ENCODE measurements at places on chromosomes 4 and X.

DNA sequence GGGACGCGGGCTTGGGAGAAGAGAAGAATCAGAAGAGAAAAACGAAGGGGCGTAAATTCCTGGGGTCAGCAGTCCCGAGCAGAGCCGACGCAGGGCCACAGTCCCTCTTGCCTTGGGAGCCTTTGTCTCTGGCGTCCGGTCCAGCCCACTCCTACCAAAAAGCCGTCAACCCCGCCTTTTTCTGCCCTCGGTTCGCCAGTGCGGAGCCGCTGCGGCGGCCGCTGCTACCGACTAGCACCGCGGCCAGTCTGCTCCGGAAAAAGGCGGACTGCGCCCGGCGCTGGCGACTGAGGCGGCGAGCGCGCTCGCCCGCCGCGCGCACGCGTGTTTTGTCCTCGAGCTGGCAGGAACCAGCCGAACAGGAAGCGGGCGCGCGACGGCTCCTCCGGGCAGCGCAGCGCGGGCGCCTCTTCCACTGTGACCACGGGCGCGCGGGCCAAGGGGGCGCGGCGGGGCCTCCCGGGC, 502 bp downstream of the HNRNPDL start:
- no peak for DNase-seq

- DNase-seq, result no peak
Observed at GRCh38 chrX:153863251-153863991, 22.6 kb downstream of the L1CAM start.

GRCh38 chrX:97060020-97060419, 176.3 kb downstream of the RPA4 start:
- DNase-seq, result no peak

DNA sequence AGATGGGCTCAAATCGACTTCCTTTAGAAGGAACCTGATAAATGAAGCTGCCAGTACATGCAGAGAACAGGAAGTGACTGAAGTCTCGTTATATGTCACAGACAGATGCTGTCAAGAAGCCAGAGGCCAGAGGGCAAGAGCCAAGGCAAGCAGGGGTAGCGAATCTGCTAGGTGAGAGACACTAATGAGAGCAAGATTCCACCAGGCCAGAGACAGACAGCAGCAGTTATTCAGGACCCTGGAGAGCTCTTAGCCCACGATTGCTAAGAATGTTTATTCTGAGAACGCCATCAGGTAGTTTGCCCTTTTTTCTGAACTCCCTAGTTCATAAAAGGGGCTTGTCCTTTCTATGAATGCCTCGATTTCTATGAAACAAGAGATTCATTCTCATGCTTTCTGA, 73.7 kb downstream of the BEND2 start:
- no peak for DNase-seq

DNA sequence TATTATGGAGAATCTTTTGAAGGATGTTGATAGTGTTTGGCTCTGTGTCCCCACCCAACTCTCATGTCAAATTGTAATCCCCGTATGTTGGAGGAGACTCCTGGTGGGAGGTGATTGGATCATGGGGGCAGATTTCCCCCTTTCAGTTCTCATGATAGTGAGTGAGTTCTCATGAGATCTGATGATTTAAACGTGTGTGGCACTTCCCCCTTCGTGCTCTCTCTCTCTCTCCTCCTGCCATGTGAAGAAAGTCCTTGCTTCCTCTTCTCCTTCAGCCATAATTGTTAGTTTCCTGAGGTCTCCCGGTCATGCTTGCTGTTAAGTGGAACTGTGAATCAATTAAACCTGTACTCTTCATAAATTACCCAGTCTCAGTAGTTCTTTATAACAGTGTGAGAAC, 166.1 kb upstream of the NUDT6 start:
- no peak for DNase-seq

- DNase-seq, result no peak
Observed at GRCh38 chr4:94214703-94215319, 7.1 kb downstream of the SMARCAD1 start.

GRCh38 chrX:68652326-68653170, 5.1 kb downstream of the STARD8 start:
- no peak for DNase-seq

- no peak for DNase-seq
Observed at GRCh38 chr4:96354036-96354712, 514.3 kb downstream of the PDHA2 start.

GRCh38 chr4:109215506-109215905, 87.0 kb downstream of the COL25A1 start:
- DNase-seq, result no peak

DNA sequence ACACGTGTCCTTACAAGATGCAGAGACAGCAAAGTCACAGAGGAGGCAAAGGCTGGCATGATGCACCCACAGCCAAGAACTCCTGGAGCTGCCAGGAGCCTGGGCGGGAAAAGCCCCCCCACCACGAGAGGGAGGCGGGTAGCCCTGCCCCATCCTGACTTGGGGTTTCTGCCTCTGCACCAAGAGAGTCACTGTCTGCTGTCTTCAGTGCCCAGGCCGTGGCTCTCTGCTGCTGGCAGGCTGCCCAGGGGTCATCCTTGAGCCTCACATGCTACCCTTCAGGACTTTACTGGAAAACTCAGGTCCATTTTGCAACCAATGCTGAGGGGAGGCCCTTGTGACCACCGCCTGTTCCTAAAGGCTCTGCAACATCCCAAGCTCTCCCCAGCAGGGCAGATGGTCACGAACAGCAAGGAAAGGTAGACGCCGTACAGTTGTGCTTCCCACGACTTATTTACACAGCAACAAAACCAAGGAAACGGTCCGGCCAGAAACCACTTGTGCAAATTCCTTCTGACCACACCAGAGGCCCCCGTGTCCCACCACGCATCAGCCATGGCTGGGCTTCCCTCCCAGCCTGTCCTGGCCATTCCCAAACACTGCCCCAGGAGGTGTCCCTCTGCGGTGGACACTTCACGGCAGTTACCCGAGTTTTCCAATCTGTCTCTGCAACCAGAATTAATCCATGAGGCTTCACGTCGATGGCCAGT, 56.9 kb downstream of the ACOX3 start:
- DNase-seq, result no peak

- DNase-seq, result no peak
Observed at GRCh38 chrX:8323356-8323755, 141.3 kb upstream of the VCX3B start.

Measured in HFF-Myc (cell line).